Activated naive CD4-positive, alpha-beta T cell treated with anti-CD3 and anti-CD28 coated beads for 36 hours (primary cell): ENCODE measurements at places on chromosomes 16 and 17. TPM values are rescaled to one million over a fixed set of nuclear protein-coding genes. Genes with fewer than 3 reads are reported as not detected.
A peak's percentile ranks its signal among the peaks of the same experiment; 100 is the strongest.

RHBDF1 gene
- 0.36 TPM for total RNA-seq

MT1G gene
- 22.4 TPM for total RNA-seq

GRCh38 chr17:6346986-6347385 lies 87.9 kb downstream of the AIPL1 start:
- peaks cover 19% of the 10 kb centered on the region for H3K27me3 ChIP-seq
- no peaks in the 10 kb centered on the region for H3K4me1 ChIP-seq
- no peak overlapping the region for H3K4me3 ChIP-seq
- H3K27ac ChIP-seq = no peak overlapping the region
- no peak for DNase-seq

GRCh38 chr16:259226-259625 lies 16.5 kb downstream of the RGS11 start:
- H3K36me3 ChIP-seq = peaks cover 5% of the 10 kb centered on the region
- DNase-seq = no peak
- peaks cover 4% of the 10 kb centered on the region for H3K4me1 ChIP-seq
- H3K27me3 ChIP-seq = no peaks in the 10 kb centered on the region
- no peak overlapping the region for H3K27ac ChIP-seq

GRCh38 chr17:945672-946071 lies 33.9 kb downstream of the NXN start:
- H3K4me1 ChIP-seq = no peaks in the 10 kb centered on the region
- no peak overlapping the region for H3K4me3 ChIP-seq
- DNase-seq = no peak
- H3K36me3 ChIP-seq = no peaks in the 10 kb centered on the region

GRCh38 chr17:74687886-74688285 lies 24.8 kb downstream of the CD300LF start:
- H3K27me3 ChIP-seq = no peaks in the 10 kb centered on the region
- H3K4me1 ChIP-seq = peaks cover 7% of the 10 kb centered on the region
- H3K4me3 ChIP-seq = no peak overlapping the region
- DNase-seq = no peak

RAB37 gene
- total RNA-seq = 2.3 TPM

KRT33B gene
- not detected for total RNA-seq

DNA sequence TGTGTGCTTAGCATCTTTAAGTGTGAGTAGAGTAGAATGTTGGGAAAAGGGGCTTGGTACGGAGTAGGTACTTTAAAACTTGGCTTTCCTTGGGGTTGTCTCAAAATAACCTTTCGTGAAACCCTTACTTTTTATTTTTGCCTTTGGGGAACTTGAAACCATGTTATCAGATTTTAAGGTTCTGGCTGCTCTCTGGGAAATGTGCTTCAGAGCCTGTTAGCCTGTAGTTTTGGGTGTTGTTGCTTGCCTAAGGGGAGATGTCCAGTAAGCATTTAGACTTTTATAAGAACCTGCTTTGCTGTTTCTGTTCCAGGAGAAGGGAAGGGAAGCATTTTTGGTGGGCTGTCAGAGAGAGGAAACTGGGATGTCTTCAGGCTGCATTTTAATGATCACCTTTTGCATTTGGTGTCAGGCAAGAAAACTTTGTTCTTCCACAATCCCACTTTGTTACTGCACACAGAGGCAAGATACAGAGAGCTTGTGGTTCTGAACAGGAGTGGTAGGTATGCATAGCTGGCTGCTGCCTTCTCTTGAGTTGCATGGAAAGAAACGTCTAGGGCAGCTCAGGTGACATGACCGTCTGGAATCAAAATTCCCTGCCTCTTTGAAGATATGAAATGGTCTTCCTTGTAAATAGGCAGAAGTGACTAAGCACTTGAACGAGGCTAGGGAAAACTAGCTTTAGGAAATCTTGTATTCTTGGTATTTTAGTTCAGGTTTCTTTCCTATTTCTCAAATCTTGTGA lies 1.7 kb downstream of the RABEP1 start:
- H3K4me3 ChIP-seq = peak overlapping the region; percentile 91
- no peaks in the 10 kb centered on the region for H3K27me3 ChIP-seq

DNA sequence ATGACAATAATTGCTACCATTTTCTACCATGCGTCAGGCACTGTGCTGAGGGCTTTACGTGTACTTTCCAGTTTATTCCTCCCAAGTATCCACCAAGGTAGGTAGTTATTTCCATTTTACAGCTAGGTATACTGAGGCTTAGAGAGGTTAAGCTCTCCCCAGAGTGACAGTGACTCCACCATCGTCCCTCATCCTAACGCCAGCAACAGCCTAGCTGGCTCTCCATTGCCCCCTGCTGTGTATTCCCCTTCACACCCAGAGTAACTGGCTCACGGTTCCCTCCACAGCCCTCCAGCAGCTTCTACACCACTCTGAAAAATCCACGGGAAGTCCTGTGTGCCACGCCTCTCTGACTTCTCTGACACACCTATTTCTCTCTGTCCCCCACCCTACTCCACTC lies 7.1 kb upstream of the ASGR1 start:
- no peaks in the 10 kb centered on the region for H3K27me3 ChIP-seq
- no peak overlapping the region for H3K27ac ChIP-seq
- no peaks in the 10 kb centered on the region for H3K4me1 ChIP-seq
- no peaks in the 10 kb centered on the region for H3K36me3 ChIP-seq
- DNase-seq = no peak

EPX gene
- not detected for total RNA-seq
